Stimulated activated CD8-positive, alpha-beta memory T cell treated with anti-CD3 and anti-CD28 coated beads, Interleukin-2, amount 100 ng/mL, for 1 hour (primary cell): ENCODE measurements at places on chromosomes 2 and 18.

- DNase-seq = no peak
These were observed 110.3 kb downstream of the KCNF1 start for GRCh38 chr2:11022064-11022463.

DNA sequence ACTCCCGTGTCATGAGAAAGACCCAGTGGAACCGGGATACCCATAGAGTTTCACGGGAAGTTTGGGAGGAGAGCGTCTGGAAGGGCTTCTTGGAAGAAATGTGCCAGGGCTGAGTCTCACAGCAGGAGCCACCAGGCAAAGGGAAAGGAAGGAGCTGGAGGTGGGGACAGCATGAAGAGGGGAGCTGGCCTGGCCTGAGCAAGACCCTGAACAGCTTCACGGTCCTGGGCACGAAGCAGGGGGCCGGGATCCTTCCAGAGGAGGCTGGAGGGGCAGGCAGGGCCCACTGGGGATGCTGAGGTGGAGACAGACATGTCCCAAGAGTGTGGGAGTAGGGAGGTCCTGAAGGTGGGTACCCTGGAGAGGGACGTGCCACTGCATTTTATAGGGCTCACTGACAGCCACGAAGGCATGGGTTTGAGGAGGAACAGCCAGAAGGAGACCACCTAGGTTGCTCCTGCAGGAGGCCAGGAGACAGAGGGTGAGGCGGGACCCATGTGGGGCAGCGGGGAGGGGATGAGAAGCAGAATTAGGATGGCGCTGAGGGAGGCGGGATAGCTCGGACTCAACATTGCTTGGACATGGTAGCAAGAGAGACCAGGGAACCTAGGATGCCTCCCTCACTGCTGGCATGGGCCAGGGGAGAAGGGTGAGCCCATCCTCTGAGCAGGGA lies 168.1 kb upstream of the ID2 start:
- DNase-seq = no peak

- DNase-seq = no peak
These were observed 76.2 kb upstream of the CTAGE1 start for GRCh38 chr18:22493940-22494339.

- no peak for DNase-seq
These were observed 130.1 kb upstream of the MAPRE2 start for GRCh38 chr18:34911081-34911480.

DNA sequence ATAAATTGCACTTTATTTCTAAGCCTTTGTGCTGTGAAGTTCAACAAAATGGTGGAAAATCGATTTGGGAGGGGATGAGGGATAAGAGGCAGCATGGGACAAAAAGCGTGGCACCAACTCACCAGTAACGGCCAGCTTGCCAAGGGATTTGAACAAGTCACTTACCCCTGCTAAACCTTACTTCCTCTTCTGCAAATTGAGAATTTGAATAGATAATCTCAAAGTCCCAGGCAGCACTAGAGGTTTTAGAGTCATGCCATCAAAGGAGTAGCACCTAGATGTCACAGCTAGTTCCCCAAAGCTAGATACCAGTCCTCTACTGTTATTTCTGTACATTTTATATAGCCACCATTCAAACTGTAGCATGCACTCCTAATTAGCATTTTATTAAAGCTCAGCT lies 83.7 kb upstream of the VRK2 start:
- DNase-seq = no peak

- no peak for DNase-seq
These were observed 100.6 kb downstream of the NRP2 start for GRCh38 chr2:205782941-205783340.

GRCh38 chr2:142723236-142723635 lies 154.2 kb upstream of the KYNU start:
- no peak for DNase-seq

- no peak for DNase-seq
These were observed 80.6 kb upstream of the LRRTM4 start for GRCh38 chr2:77602771-77603170.

DNA sequence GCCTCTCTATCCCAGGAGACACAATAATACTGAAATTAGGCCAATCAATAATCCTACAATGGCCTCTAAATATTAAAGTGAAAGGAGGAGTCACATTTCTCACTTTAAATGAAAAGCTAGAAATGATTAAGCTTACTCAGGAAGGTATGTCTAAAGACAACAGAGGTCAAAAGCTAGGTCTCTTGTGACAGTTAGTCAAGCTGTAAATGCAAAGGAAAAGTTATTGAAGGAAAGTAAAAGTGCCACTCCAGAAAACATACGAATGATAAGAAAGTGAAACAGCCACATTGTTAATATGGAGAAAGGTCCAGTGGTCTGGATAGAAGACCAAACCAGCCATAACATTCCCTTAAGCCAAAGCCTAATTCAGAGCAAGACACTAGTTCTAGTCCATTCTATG lies 9.5 kb downstream of the SESTD1 start:
- no peak for DNase-seq

DNA sequence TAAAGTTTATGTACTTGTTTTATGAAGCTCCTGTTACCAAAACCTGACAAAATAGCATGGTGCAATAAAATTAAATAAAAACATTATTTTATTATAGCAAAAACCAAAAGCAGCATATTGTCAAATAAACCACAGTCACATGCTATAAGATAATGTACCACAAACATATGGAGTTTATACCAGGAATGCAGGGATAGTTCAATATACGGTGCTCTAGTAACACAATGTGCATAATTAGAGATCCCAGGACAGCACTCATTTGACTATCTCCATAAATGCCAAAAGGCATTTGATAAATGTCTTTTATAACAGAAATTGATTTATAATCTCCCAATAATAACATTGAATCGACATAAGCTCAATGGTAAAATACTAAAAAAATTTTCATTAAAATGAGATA lies 402.0 kb downstream of the RND3 start:
- DNase-seq = no peak

DNA sequence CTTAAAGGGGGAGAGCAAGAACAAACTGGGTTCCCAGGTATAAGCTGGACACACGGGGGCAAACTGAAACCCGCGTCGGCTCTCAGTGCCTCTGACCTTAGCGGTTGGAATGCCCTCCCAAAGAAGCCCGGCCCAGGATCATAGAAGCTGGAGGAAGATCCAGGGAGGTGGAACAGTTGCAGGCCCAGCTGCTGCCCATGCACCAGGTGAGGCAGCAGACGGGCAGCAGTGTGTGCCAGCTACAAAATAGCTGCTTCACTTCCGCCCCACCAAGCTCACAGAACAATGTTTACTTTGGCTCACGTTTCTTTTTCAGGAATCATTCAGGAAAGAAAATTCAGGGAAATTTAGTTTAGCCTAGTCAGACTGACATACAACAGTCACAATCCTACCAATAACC lies 3.9 kb upstream of the ERMN start:
- no peak for DNase-seq

- DNase-seq = no peak
These were observed 10.3 kb upstream of the FTCDNL1 start for GRCh38 chr2:199861132-199861774.

GRCh38 chr2:225272173-225272572 lies 127.3 kb upstream of the NYAP2 start:
- no peak for DNase-seq

DNA sequence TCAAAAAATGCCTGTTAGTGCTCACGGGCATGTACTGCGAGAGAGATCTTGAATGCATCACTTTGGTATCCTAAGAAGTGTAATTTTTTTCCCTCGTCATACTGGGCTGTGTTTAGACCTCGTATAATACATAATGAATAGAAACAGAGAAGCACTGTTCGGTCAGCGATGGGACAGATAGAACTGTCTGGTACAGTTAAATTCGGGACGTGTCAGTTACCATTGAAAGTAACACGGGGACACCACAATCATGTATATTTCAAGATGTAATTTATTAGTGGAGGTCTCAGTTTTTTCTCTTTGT lies 1.8 kb downstream of the PKP4 start:
- DNase-seq = no peak

DNA sequence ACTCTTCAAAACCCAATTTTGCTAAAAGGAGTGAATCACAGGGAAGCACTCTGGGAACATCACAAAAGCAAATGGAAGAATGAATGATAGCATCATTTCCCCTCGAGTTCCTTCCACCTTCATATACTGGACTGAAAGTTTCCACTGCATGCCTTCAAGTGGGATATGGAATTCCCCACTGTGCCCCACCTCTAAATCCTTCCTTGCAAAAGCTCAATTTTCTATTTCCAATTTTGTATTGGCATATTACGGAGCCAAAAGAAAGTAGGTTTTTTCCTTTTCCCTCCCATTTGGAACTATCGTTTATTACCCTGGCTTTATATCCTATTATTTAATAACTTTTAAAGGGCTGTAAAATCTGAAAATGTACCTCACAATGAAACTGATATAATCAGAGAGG lies 149.3 kb downstream of the PIEZO2 start:
- no peak for DNase-seq

DNA sequence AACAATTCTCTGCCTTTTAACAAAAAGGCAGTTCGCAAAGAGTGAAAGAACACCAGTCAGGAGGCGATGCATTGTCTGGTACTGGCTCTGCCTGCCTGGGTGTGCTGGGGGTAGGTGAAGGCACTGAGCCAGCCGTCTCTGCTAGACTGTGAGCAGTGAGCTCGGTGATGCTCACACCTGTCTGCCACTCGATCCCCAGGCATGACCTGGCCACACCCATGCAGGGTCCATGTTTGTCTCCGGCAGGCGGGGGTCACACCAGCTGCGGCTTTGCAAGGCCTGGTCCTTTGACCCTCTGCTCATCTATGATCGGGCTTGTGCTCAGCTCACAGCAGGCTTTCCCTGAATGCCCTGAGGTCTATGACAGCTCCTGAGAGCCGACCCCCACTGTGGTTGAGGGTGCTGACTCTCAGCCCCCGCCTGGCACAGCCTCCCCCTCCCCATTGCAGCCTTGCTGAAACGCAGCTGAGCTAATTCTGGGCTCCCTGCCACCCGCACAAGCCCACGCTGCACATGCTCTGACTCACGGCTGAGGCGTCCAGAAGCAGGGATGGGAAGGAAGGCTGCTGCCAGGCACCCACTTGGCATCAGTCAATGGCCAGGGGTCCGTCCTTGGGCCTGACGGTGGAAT lies 23.7 kb downstream of the CRACDL start:
- DNase-seq = no peak

- no peak for DNase-seq
These were observed 77.1 kb downstream of the HS1BP3 start for GRCh38 chr2:20573620-20574422.

DNA sequence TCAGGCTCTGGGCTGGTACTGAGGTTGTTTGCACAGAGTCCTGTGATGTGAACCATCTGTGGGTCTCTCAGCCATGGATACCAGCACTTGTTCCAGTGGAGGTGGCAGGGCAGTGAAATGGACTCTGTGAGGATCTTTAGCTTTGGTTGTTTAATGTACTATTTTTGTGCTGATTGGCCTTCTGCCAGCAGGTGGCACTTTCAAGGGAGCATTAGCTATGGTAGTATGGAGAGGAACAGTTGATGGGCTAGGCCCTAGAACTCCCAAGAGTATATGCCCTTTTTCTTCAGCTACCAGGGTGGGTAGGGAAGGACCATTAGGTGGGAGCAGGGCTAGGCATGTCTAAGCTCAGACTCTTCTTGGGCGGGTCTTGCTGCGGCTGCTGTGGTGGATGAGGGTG lies 257.0 kb upstream of the GYPC start:
- no peak for DNase-seq

GRCh38 chr2:64613276-64613675 lies 40.4 kb downstream of the SERTAD2 start:
- no peak for DNase-seq

- DNase-seq = no peak
These were observed at the start of gene YES1 for GRCh38 chr18:811892-812375. Gene YES1 (minus strand): TSS chr18:812242. CDS start chr18:756827, 55,415 bp downstream.

DNA sequence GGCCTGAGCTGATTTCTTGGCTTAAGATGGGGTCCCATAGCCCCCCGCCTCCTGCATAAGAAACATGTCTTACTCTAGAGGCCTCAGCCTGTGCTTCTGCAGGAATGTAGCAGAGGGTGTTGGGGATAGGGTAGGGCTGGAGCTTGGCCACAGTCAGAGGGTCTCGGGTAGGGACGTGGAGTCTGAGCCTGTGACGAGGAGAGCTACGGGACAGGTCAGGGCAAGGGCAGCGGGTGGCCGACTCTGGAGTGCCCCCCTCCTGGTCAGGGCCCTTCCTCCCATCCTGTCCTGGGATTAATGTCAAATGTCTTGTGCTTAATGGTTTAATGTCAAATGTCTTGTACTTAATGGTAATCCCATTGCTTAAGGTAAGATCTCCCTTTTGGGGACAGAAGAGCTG lies 130.4 kb downstream of the GLI2 start:
- no peak for DNase-seq

DNA sequence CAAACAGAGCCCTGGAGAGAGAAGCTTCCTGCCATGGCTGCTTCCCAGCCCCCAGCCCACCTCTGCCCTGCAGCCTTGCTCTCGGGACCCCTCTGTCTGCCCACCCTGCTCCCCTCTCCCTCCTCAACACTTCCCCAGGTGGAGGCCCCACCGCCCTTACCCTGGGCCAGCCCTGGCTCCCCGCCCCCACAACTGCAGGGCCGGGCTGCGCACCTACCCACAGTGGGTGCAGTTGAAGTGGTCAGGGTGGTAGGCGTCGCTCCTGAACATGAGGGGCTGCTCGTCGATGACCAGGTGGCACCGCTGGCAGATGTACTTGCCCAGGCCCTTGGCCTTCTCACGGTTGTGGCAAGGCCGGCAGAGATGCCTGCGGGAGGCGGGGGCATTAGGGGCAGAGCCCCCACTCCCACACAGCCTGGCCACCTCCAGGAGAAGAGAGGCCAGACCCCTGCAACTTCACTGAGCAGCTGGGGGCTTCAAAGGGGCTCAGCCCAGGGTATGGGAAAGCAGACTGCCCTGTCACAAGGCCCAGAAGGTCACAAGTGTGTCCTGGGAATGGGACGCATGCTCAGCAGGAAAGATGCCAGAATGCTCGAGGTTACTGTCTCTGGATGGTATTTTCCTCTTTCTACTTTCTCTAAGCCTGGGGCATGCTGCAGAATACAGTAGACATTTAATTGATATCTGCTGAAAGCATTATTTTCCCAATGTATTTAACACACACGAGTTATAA lies 3.1 kb upstream of the GPR17 start:
- no peak for DNase-seq
